Esophagus squamous epithelium (tissue), 5 donors: ENCODE measurements at places on chromosomes 11 and 22.
A peak's percentile ranks its signal among the peaks of the same experiment; 100 is the strongest.

DNA sequence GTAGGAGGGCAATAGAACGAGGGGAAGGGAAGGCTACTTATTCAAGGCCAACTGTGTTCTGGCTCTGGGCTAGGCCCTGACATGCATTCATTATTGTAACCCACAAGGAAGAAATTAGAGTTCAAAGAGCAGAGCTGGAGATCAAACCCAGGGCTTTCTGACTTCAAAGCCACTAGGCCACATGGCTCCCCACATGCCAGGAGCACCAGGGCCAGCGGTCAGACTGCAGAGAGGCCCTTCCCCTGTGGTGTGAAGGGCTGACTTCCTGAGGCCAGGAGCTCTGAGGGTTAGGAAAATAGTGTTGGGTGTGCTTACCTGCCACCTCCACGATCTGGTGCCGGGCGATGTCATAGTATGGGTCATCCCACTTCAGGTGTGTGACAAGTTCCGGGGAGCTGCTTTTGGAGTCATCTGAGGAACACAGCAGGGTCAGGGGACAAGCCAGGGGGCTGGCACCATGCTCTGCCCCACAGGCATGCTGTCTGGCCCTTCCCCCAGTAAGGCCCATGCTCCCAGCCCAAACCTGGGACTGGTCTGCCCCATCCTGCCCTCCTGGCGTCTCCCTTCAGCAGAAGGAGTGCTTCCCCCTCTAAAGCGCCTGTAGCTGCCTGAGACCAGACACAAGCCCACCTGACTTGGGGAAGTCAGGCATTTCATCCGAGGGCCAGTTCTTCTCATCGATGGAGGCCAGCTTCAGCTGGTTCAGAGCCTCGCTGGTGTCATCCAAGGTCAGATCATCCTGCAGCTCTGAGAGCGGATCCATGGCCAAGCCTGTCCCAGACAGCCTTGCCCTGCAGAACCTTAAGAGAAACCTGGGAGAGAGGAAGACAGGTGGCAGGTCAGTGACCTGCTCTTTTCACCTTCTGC is 4.8 kb downstream of the ARHGAP1 start:
- no peak for DNase-seq

- DNase-seq: no peak
These were observed 18.2 kb downstream of the C11orf91 start for GRCh38 chr11:33682446-33682845.

DNA sequence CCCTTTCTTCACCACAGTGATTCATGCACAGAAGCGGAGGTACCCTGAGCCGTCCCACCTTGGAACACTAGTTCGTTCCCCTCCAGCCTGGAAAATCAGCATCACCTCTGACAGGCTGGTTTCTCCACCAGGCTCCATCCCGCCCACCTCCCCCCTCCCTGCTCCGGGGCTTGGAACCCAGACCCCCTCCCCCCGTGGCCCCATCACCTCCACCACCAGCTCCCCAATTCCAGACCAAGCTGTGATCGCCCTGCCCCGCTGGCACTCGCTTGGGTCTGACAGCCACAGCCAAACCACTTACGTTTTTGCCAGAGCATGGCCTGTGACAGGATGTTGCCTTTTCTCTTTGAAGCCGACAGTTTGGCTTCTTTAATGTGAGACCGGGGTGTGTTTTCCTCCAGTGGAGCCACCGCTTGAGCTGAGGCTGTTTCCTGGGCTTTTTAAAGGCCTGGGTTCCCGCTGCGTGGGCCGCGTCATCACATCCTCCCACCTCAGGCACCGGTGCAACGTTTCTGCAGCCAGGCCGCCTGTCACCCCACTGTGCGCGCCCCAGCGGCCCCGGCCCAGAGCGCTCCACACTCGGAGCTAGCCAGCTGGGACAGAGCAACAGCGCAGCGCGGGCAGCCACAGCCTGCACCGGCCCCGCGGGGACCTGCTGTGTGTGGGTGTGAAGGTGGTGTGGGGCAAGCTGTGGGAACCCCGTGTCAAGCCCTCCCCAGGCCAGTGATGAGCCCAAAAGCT is at the start of gene POU2AF1:
Gene POU2AF1 (minus strand): TSS at position 415 of the 741 bp plus-strand sequence. CDS start 98 bp downstream, at position 317.
- peak; percentile 22 for DNase-seq

DNA sequence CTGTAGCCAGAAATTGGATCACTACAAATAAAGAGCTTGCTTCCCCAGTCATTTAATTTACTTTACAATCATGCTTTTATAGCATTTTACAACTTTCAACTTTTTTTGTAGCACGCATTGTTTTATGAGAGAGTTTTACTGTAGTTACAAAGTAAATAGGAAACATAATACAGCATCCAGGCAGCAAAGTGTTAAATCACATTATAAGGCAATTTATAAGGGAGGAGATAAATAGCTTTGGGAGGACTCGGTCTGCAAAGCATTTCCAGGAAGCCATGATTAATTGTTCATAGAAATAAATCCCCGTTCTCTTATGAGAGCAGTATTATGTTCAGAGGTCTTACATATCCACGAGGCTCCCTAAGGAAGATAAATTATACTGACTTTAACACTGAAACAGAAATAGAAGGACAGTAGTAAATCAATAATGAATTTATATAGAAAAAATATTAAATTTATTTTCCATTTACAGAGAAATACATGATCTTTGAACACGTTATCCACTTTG is 792.6 kb upstream of the RAG2 start:
- DNase-seq: no peak

DNA sequence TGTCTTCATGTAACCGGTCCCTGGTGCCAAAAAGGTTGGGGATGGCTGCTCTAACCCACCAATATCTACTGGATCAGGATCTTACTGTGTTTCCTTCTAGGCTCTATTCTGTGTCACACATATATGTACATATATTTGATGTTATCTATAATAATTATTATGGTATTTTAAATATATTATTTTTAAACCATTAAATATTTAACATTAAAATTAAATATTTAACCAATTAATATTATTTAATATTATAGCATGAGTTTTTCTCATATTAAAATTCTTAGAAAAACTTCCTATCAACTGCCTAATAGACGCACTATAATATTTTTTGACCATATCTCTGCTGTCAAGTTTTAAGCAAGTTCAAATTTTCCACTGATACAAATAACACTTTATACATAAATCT is 196.9 kb upstream of the PLET1 start:
- no peak for DNase-seq

GRCh38 chr22:40121461-40121860 is 56.3 kb upstream of the TNRC6B start:
- no peak for DNase-seq

DNA sequence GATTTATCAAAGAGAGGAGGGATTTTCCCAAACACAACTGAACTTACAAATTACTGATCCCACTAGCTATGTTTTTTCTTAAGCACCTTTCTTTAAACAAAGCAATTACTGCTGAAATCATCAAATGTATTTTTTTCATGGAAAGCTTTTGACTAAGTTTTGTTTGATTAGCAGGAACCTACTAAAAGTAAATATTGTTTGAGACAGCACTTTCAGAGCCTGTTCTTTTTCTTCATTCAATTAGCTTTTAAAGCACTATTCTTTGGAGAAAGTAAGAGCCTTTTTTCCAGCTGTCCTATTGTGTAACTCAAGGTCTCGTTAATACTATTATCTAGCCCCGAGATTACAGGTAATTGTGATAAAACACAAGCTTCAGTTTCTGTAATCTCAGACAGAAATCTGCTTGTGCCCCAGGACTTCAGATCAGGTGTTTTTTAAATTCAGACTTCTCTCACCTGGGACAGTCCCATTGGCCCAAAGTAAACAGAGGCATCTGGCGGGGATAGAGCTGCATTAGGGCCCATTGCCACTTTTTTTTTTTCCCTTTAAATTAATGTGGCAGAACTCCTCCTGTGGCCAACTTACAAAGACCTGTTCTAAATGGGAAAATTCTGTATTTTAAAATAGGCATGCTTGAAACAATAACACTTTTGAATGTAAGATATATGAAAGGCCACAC is 11.0 kb downstream of the CSTPP1 start:
- DNase-seq: no peak
